ENCODE measurements at places on chromosomes 7 and 10.

GRCh38 chr7:157496416-157497275 is 159.8 kb downstream of the DNAJB6 start:
- DNase-seq = no peak

DNA sequence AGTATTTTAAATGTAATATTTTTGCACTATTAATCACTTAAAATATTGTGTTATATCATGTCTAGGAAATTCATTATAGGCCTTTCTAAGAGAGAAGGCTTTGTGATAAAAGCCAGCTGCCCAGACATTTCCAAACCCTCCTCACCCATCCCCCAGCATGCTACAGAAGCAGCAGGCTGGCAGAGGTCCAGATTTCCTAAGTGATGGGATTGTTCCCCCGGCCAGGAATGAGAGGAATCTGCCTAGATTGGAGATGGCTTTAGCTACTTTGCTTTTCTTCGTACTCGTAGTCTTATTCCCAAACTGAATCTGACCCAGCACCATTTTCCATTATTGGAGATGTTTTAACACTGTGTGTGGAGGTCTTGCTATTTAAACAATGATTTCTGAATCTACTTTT is 29.4 kb downstream of the CDK14 start:
- DNase-seq = no peak

DNA sequence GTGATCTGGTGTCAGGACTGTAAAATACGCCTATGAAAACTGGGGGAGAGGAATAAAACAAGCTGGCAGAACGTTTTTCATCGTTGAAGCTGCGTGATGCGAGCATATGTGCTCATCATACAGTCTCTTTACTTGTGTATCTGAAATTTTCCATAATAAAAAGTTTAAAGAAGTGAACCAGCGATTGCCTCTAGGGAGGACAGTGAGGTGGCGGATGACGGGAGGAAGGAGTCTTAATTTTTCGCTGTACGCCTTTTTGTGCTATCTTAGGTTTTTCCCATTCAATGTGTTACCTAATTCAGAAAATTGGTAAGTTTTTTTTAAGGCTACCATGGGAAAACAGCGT is 891 bp upstream of the WAPL start:
- DNase-seq = no peak

GRCh38 chr7:1813394-1814088 is 143.5 kb downstream of the ELFN1 start:
- no peak for DNase-seq

DNA sequence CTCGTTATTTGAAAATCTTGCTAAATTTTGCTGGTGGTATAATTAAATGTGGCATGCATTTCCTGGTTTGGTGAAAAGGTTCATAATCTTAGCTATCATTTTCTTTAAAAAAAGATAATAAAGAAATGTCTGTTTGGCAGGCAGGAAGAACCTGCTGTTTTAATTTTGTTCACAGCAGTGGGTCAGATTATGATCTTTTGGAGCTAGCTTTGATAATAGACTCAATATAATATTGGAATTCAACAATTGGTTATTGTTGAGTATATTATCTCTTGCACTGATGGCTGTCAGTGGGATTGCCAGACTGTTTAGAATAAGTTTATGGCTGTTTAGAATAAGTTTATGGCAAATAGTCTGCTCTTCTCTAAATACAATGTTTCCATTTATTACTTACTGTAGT is 35.1 kb downstream of the MXI1 start:
- DNase-seq = no peak

- DNase-seq = no peak
Measured at GRCh38 chr7:42573881-42574672, 337.1 kb upstream of the GLI3 start.

DNA sequence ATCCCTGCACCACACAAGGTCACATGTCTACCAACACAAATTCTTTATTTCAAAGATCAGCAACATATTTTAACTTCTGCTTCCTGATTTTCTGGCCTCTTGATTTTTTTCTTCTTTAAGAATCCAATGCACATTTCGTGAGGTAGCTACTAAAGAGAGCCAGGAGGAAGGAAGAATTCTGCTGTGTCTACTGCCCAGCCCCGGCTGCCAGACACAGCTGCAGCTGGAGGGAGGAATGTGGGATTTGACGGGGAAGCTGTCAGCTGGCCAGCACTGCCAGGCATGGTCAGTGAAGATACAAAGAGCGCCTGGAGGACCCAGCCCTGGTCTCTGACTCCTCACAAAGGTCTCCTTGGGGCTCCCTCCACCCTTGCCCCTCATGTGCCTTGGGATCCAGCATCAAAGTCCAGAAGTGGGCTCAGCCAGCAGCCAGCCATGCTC is 6.9 kb upstream of the AOC1 start:
- no peak for DNase-seq

GRCh38 chr7:77202481-77202976 is 2.9 kb upstream of the FGL2 start:
- DNase-seq = no peak

GRCh38 chr7:113657603-113658002 is 261.2 kb downstream of the PPP1R3A start:
- DNase-seq = no peak

- DNase-seq = no peak
Measured at GRCh38 chr10:119419931-119420330, 122.6 kb downstream of the RGS10 start.

GRCh38 chr7:155392726-155393570 is 65.0 kb upstream of the EN2 start:
- no peak for DNase-seq

DNA sequence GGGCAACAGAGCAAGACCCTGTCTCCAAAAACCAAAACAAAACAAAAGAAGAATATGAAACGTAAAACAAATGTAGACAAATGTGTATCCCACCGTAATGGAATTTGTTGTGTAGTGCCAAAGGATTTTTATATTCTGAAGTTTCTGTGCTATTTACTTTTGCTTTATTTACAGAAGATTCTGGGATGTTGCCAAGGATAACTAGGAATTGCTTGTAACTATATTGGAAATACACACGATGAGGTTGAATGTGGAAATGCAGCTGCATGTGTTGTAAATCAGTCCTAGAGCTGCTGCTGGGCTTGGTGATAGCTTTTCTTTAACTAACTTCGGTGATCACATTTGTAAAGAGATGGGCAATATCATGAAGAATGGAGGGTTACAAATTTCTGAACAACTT is 39.5 kb downstream of the GALNT17 start:
- DNase-seq = no peak

- no peak for DNase-seq
Measured at GRCh38 chr10:102735065-102735562, 8.6 kb upstream of the WBP1L start.

DNA sequence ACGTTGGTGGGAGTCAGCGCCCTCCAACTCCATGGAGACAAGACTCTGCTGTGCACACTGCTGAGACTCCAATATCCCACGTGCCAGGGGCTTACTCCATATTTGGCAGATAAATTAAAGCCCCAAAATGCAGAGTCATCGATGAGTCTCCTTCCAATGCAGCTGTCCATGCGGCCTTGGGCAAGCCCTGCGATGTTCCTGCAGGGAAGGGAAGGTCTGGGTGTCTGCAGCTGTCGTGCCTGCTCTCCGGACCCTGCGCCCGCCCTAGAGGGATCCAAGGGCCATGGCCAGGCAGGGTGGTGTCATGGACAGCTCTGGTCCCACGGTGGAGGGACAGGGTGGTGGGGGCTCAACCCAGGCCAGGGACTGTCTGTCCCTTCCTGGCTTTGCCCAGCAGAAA is 185.2 kb downstream of the PTPRN2 start:
- DNase-seq = no peak

- DNase-seq = no peak
Measured at GRCh38 chr7:90706072-90706716, 110.1 kb downstream of the CDK14 start.

GRCh38 chr10:59354434-59354833 is 7.9 kb downstream of the FAM13C start:
- no peak for DNase-seq

DNA sequence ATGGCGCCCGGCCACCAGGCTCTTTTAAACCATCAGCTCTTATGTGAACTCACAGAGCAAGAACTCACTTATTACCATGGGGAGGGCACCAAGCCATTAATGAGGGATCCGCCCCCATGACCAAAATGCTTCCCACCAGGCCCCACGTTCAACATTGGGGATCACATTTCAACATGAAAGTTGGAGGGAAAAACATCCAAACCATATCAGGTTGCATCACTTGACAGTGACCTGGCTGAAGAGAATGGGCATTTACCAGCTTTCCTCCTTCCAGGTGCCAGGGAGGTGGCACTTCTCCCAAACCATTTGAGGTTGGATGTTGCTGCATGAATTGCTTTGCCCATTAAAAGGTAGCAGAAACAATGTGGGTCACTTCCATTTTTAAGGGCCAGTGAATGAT is 115.6 kb upstream of the TNS3 start:
- no peak for DNase-seq

DNA sequence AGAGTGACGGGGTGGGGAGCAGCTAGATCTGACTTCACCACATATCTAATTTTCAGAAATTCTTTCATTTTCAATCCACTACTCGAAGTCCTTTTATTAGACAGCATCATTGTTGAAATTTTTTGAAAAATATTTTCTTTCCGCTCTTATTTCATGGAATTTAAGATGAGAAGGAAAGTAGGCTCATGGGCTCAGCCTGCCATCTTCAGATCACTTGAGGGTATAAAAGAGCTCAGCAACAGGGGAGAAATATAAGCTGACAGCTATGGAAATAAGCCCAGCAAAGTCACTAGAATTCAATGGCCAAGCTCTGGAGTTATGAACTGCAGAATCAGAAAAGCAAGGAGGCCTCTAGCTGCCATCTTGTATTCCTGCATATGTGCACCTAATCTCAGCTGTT is 389.1 kb downstream of the XPNPEP1 start:
- DNase-seq = no peak

DNA sequence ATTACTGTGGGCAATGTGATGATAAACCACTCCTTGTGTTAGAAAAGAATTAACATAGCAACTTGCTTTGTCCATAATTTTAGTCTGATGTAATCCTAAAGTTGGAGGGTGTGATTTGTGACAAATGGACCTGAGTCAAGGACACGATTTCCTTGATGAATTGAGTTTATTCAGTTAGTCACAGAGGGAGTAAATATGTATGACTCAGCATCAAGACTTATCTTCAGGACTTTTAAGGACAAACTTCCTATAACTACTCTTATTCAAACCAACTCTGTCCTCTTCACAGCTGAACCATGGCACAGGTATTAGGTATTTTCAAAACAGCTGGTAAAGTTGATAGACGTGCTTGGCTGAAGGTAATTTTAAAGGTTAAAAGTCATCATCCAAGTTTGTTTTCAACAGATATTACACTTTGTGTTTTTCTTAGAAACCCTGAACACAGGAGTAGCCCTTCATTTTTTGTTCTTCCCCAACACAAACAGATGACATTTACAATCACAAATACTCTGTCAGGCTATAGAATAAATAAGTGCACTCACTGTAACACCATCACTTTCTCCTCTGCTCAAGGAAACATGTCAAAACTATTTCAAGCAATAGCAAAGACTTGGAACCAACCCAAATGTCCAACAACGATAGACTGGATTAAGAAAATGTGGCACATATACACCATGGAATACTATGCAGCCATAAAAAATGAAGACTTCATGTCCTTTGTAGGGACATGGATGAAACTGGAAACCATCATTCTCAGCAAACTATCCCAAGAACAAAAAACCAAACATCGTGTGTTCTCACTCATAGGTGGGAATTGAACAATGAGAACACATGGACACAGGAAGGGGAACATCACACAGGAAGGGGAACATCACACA is 54.5 kb downstream of the COA1 start:
- DNase-seq = no peak

DNA sequence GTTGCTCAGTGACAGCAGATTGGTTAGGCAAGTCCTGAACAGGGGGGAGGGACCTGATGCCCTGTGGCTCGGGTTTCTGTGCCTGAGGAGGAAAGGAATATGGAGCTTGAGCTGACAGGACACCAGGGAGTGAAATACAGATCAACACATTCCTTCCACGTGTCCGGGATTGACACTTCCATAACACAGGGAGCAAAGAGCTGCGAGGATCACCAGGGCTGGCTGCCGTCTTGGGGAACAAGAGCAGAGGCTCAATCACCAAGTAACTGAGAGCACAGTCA is 36.7 kb upstream of the EFCAB10 start:
- DNase-seq = no peak

DNA sequence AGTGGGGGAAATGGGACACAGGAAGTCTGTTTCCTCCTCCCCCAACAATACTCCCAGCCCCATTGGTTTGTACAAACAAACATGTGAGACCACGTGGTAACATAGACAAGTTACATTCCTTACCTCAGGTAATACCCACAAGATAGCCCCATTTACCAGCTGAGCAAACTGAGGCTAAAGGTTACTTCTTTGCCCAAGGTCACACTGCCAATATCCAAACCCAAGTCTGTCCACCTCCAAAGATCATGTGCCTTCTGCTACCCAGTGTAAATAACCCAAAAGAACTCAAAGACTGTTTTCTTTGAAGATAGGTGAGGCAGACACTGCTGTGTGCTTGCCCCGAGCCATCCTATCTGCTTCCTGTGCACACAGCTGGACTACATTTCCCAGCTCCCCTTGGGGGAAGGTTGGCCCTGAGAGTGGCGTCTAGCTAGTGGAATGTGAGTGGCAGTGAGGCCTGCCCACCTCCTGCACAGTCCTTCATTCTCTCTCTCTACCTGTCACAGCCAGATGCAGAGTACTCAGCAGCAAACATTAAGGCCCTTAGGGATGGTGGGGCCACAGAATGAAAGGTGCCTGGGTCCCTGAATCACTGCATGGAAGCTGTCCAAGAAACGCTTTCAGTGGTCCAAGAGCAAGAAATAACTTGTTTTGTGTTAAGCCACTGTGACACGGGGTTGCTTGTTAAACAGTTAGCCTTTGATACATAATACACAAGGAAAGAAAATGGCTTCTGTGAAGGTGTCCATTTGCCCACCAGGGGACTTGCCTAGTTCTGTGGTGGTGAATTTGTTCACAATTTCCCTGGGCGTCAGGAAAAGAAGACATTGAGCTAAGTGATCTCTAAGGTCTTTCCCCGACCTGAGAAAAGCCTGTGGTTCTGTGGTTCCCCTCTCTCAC is 257.7 kb upstream of the NFE2L3 start:
- peak; percentile 53 for DNase-seq

DNA sequence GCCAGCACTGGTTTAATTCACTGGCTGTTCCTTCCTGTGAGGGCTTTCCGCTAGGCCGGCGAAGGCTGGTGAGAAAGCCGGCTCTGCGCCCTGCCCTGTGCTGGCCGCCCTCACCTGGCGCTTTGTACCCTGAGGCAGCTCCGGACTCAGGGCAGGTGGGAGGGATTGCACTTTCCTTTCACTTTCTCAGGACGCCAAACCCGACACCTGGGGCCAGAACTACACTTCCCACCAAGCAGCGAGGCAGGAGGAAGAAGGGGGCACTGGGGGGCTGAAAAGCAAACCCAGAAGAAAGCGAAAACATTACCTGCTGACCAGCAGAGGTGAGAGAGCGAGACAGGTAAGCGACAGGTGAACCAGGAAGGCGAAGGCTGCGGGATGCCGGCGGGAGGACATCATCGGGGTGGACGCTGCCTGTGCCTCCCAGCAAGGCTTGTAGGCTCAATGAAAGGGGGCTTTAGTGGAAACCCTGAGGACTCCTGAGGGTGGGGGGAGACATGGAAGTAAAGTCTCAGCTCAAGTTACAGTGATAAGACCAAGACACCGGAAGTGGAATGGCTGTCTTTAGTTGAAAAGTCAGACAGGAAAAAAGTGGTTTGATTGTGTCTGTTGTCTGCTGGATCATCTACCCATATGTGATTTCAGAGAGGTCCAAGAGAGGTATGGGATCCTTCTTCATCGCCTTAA is at the start of gene RAB19:
Gene RAB19, plus strand, starts transcription at position 181 of the 687 bp plus-strand sequence. CDS start 3,589 bp downstream, outside the sequence.
- DNase-seq = peak; percentile 70

Data from CD4-positive, alpha-beta T cell treated with Interleukin-21 for 1 hour (primary cell).